ENCODE measurements at places on chromosomes 5 and 9.
A peak's percentile ranks its signal among the peaks of the same experiment; 100 is the strongest.

GRCh38 chr5:35924950-35925722, 13.3 kb downstream of the CAPSL start:
- DNase-seq = peak; percentile 81

DNA sequence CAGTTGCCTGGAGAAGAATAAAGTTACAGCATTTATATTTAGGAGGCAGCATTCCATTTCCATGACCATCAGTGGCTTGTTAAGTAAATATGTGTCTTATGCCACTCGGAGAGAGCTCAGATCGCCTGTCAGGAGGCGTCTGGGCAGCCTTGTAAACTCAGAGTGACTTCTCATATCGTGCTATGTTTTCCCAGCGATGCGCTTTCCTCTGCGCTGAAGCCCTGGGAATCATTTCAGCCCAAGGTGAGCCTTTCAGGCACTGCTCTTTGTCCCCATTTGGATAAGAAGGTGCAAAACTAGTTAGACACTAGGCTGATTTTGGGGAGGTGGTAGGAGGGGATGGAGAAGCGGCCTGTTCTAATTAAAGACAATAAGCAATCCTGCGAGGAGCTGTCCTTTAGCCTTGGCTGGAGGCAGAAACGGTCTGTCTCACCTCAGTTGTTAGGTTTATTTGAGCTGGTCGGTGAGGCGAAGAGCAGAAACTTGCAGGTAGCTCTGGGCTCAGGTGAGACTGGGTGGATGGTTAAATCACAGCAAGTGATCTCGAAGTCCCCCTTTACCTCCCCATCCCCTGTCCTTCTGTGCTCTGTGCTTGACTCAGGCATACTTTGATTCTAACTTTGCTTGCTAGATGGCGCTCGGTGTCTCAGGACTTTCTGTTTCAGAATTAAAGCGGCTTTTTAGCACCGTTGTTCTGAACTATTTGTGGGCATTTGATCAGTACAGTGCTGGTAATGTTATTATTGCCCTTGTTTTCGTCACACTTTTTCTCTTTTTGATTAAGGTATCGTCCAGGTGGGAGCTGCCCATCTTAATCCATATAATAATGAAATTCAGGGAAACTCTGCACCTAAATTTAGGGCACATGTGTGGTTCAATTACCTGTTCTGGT, 24.6 kb downstream of the NR2F1 start:
- peak; percentile 62 for DNase-seq

GRCh38 chr5:124659798-124660197, 86.6 kb downstream of the ZNF608 start:
- no peak for DNase-seq

DNA sequence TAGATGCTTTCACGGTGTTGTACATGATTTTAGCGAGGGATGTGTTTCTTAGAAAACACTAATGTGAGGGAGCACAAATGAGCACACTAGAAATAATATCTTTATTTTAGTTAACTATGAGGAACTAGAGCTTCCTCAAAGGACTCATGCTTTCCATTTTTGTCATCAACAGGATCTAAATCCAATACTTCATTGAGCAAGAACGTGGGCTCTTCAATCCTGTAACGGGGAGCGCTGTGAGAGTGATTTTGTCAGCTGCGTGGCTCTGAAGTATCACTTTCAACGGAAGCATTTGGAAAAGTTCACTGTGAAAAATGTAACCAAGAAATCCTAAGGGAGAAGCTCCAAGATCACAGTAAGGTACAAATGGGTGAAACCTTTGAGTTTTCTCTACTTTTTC, 93.2 kb downstream of the LIX1 start:
- DNase-seq = no peak

- DNase-seq = no peak
Measured at GRCh38 chr9:26951794-26952193, 4.4 kb upstream of the IFT74 start.

DNA sequence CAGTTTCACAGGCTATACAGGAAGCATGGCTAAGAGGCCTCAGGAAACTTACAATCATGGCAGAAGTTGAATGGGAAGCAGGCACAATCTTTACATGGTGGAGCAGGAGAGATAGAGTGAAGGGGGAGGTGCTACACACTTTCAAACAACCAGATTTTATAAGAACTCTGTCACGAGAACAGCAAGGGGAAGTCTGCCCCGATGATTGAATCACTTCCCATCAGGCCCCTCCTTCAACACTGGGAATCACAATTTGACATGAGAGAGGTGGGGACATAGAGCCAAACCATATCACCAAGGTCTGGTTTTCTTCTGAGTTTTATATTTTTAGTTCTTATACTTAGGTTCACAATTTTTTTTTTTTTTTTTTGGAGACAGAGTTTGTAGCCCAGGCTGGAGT, 16.1 kb downstream of the ZCCHC9 start:
- DNase-seq = no peak

DNA sequence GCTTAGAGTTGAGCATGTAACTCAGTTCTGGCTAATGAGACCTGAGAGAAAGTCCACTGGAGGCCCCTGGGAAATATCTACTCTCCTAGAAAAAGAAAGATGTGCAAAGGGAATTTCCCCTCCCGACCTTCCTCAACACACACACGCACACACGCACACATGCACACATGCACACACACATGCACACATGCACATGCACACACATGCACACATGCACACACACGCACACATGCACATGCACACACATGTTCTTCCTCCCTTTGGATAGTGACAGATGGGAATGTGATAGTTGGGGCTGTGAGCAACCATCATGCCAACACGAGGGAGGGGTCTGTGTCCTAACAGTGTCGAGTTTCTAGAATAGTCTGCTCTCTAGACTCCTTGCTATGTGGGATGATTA, 148.2 kb upstream of the EGFLAM start:
- no peak for DNase-seq

- peak; percentile 7 for DNase-seq
Measured at GRCh38 chr9:37859043-37859442, 44.9 kb downstream of the SLC25A51 start.

- no peak for DNase-seq
Measured at GRCh38 chr9:882416-882924, 41.0 kb downstream of the DMRT1 start.

GRCh38 chr9:123739387-123739786, 190.5 kb downstream of the DENND1A start:
- DNase-seq = no peak

DNA sequence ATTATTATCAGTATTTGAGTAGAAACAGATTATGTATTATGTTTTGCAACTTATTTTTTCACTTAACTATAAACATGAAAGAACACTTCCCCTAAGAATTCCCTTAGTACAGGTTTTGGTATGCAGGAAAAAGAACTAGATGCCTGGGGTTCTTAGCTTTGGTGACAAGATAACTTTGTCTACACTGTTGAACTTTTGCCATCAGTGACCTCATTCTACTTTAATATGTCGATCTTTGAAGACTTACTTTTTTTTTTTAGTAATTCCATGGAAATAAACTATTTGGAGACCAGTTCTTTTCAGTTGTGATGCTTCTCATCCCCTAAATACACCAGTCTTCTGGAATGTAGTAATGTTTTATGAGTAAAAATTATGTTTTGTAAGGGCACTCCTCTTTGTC, 34.3 kb downstream of the ZNF462 start:
- no peak for DNase-seq

DNA sequence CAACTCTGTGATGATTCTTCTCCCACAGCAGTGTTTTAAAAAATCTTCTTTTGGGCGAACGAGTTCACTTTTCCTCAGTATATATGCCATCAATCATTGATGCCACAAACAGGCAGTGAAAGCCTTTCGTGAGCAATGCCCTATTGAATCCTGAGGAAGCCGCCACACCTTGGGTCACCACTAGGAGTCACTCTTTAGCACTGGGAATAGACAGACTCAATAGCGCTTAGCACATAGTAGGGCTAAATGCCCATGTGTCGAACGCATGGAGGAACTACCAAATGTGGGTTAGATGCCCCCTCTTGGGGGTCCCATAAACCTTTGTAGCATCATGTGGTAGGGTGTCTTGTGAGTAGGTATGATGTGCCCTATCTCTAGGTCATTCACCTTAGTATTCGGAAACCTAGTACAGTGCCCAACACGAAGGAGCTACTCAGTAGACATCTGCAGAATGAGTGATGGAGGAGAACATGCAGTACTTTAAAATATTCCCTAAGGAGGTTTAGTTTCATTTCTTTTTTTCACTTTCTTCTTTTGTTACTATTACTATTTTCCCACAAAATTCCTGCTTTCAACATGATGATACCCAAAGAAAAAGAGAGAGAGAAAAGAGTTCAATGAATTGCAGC, 603.7 kb downstream of the BNC2 start:
- peak; percentile 34 for DNase-seq

All from MCF 10A (cell line).